ENCODE measurements at places on chromosomes 2 and 18.

- DNase-seq = no peak
These were observed 246.4 kb upstream of the HDAC4 start for GRCh38 chr2:239647052-239647819.

DNA sequence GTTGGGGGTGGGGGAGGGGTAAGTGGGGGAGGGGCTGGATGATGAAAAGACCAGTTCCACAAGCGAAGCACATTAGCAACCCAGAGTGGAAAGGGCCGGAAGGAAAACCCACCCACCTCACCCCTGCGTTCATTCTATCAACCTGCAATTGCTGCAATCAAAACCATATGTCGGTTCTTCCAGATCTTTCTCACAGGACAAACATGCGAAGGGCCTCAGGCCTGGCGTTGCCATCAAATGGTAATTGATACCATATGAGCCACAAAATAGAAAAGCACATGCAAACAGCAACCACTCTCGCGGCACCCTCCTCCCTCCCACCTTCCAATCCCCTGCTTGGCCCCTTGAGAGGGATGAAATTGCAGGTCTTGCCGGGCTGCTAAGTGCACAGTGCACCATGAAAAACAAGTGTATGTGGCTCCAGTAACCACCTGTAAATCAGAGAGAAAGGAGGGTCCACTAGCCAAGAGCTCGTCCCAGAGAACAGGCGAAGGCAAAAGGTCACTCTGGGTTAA is 287.5 kb downstream of the TCF4 start:
- DNase-seq = no peak

DNA sequence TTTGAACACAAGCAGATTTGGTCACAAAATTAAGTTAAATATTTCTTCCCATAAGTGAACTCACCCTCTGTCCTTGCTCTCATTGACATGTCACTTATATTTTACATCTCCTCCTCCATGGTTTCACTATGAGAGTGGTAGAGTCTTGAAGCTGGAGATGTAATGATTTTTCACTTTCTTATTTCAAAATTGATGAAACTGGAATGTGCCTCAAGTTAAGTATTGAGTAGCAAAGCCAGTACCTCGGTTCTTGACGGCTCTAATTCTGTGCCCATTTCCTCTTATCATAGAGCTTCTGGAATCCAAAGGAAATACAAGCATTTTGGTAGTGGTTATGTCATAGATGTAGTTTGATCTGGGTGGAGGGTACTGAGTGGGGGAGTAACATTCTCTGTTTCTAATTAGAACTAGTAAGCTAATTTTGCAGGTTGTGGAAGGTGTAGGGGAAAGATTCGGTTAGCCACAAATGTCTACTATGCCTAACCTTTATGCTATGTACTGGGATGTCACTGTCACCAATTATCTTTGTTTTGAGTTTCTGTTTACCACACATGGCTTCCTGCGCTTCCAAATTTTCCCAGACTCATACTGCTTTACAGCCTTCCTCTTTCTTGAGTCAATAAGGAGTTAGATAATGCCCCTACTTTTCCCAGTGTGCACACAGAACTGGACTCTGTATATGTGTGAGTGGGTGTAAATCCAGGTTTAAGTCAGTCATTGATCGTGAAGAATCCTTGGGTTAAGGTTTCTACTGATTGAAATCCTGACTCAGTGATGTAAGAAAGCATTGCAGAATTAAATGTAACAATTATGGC is 96.8 kb downstream of the DIS3L2 start:
- DNase-seq = no peak

DNA sequence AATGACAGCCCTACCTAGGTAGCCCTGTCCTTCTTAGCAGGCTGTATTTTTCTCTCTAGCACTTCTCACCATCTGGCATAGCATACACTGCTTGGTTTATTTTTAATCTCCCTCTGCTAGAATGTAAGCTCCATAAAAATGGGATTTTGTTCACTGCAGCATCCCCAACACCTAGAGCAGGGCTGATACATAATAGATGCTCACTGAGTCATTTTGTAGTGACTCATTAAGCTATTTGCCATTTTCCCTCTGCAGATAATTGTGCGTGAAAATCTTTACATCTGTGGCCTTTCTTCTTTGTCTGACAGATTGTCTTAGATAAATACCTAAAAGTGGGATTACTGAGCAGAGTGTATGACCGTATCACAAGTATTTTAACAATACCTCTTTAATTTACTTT is 82.5 kb downstream of the CERS6 start:
- DNase-seq = no peak

GRCh38 chr2:215409331-215410127 is 26.3 kb downstream of the FN1 start:
- DNase-seq = no peak

DNA sequence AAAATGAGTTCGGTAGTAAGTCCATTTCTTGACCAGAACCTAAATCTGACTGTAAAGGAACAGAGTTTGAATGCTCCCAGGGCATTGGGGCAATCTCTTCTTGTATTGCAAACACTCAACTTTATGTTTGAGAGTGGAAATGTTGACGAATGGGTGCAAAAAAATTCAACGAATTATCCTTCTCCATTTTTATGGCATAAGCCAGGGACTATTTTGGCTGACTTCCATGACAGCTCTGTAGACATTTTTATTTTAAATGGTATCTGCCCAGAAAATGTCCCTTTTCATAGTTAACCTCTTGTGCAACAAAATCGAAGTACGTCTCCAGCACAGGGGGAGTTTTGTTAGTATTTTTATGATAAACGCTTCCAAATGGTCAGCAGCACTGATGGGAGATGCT is 3.7 kb downstream of the MLPH start:
- no peak for DNase-seq

DNA sequence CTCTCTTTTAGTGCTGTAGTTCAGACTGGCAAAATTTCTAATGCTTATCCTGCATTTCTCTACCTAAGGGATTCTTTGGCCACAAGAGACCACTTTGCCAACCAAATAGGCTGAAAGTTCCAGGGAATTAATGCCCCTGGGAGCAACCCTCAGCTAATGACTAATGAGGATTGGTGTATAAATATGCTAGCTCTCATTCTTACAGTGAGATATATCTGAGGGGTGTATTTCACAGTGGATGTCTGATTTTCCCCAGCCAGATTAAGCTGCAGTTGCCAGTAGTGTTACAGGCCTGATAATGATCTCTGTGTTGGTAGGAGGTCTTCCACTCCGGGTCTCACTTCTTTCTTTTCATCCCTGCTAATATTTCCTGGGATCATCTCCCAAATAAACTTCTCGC is 90.4 kb downstream of the GULP1 start:
- no peak for DNase-seq

DNA sequence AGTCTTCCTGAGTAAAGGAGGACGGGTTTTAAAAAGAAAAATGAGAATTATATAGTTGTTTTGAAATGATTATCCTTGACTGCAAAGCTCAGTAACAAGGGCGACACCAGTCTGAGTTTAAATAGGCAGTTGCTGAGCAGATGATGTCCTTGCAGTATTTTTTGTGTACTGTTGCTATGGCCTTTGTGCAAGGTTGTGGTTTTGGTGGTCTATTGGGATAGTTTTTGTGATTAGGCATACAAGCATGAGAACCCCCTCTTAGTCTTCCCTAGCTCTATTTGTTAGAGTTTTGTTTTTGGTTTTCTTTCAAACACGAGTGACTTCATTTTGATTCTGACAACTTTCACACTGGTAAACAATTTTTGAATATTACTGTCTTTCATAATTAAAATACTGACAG is 64.1 kb downstream of the TAF4B start:
- DNase-seq = no peak

- DNase-seq = no peak
These were observed 19.4 kb downstream of the CFLAR start for GRCh38 chr2:201135386-201135785.

- DNase-seq = peak; percentile 46
These were observed 6.8 kb upstream of the PXDN start for GRCh38 chr2:1750933-1751766.

Data from C1 segment of cervical spinal cord (tissue), 14 donors.